ENCODE measurements at places on chromosomes 12 and 14.

- DNase-seq = peak; percentile 56
Measured at GRCh38 chr12:54364413-54364812, at the start of gene GPR84. GPR84 (minus strand) TSS chr12:54364486; CDS start chr12:54363851, 635 bp downstream.

DNA sequence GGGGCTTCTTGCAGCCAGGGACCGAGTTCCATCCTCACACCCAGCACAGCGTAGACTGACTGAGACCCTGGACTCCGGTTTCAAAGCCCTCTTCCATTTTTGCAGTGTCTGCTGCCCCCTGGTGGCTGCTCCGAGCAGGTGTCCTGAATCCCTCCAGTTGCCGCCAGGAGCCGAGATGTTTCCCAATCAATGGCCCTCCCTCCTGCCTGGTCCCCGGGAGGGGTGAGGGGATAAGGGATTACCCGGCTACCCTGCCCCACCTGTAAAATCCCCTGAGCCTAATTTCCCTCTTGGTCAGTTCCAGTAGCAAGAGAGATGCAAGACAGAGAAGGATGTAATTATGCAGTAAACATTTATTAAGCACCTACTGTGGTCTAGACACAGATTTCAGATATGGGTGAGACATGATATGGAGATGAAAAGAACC, 55.0 kb downstream of the PHETA1 start:
- DNase-seq = peak; percentile 89

DNA sequence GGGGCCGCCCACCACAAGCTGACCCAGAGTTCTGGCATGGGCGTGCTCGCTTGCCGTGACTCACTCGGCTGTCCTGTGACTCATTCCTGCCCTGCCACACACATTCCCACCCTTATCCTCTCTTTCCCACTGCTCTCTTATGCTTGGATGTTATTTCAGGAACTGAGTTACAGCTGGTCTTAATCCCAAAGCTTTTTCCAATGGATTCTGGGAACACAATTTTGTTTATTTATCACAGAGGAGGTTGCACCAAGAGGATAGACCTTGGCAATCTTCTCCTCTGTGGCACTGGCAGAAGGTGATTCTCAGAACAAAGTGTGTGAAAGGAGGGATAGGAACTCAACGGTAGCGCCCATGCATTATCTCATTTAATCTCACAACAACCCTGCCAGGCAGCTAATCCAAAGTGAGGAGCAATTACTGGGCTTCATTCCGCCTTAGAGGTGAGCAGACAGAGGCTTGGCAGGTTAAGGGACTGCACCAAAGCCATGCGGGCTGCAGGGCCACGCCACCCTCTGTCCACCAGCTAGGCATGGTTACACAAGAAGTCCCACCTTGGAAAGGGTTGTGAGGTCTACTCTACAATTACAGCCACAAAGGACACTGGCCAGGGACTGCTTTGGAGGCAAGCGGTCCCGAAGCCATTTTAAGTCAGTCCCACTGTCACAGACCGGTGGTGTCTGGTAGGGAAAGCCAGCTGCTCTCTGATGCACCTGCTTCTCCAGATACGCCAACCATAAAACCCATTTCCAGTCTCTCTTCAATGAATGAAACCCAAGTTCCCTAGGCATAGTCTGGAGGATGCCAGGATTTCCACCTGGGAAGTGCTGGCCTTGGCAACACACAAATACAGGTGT, 32.9 kb downstream of the SYNE3 start:
- DNase-seq = no peak

DNA sequence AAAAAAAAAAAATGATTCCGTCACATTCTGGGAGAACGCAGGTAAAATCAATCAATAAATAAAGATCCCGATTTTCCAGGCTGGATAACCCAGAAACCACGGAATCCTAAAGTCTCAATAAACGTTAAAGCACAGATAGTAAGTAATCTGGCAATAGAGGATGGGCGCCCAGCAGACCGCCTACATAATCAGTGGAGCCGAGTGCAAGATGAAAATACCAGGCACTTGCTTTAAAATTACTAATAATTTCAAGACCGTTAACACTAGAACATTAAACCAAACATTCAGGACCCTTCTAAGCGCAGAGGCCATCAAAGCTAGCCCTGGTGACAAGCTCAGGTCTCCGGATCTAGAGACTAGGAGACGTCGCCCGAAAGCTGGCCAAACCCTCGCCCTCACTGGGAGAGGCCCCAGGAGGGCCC, 1.2 kb upstream of the DCAF11 start:
- DNase-seq = no peak

DNA sequence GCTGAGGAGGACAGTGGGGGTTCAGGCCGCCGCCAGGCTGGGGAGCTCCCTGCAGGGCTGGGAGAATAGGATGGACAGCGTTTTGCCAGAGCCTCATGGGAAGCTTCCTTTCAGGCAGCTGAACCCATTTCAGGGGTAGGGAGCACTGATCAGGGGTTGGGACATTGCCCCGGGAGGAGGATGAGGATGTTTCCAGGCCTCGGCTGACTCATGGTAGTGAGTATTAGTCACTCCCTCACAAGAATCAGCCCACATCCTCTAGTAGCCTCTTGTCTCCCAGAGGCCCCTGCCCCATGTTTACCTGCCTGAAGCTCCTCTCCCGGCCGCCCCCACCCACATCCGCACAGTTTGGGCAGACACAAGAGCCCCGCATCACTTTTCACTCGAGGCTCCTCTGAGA, 89.8 kb downstream of the ZFP36L1 start:
- no peak for DNase-seq

DNA sequence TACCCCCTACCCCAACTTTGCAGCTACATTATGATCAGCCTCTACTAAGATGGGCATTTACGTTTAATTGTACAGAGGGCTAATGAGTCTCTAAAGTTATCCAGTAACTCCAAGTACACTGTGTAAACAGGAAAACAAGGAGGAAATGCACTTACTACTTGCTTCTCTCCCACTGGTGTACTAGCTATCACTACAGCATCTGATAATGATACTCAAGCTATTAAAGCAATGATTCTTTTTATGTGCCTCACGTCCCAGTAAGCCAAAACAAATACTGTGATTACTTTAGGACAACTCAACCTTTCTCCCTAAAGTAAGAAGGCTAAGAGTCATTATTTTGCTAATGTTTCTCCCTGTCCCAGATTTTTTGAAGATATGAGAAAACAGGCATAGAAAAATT, 128.6 kb upstream of the CCDC175 start:
- no peak for DNase-seq

- DNase-seq = no peak
Measured at GRCh38 chr12:42935756-42936155, 346.2 kb upstream of the PRICKLE1 start.

Measured in GM13976 (cell line).